ENCODE measurements at places on chromosomes 6 and 20.
A peak's percentile ranks its signal among the peaks of the same experiment; 100 is the strongest.

DNA sequence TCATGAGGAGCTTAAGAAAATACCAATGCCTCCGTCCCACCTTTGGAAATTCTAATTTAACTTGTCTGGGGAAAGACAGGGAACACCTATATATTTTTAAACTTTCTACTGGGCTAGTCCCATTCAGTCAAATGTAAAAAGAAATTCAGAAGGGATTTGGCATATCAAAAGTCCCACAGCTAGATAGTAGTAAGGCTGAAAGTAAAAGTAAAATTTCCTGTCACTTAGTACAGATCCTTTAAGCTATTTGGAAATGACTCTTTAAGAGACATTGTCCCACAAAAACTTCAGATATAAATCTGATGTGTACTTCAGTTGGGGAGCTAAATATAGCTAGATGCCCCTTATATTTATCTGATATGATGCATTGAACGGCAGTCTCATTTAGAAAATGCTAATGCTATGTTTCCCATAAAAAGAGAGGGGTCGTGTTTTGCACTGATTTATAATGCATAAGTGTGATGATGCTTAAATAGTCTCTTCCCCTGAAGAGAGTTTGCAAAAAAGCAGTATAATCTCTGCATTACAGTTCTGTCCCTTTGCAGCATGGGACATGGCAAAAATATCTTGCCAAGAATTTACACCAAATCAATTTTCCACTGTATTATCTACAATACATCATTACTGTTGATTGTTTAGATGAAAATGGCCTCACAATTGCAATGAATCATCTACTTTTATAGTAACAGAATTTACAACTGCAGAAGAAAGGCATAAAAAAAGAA is 860.8 kb upstream of the MAP3K7 start:
- DNase-seq: no peak

GRCh38 chr6:14217728-14218518 is 100.4 kb downstream of the CD83 start:
- no peak for DNase-seq

- no peak for DNase-seq
Observed at GRCh38 chr6:109821428-109821827, 130.3 kb downstream of the FIG4 start.

- DNase-seq: no peak
Observed at GRCh38 chr6:157677235-157677634, 145.8 kb upstream of the SNX9 start.

DNA sequence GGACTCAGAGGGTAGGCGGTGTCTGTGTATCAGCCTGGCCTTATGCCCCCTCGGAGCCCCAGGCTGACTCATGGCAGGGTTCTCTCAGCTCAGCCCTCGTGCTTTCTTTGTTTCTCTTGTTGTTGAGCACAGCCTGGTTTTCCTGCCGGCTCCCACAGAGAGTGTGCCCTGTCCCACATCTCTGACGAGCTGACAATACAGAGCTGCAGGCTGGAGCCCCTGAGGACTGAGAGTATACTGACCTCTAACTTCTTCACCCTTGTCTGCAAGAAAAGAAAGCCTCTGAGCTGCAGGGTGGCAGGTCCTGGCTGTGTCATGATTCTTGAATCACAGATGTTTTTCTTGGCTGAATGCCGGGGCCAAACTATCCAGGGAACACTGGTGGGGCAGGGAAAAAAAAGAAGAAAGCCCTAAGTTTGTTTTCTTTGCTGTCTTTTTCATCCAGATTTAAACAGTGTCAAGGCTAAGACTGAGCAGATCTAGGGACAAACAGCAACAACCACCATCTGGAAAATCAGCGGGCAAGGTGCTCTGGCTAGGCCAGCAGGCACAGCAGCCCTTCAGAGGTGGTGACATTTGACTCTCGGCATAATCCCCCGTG is 63.3 kb upstream of the ZNF133 start:
- DNase-seq: peak; percentile 14

- no peak for DNase-seq
Observed at GRCh38 chr6:71444222-71444621, 155.6 kb downstream of the OGFRL1 start.

DNA sequence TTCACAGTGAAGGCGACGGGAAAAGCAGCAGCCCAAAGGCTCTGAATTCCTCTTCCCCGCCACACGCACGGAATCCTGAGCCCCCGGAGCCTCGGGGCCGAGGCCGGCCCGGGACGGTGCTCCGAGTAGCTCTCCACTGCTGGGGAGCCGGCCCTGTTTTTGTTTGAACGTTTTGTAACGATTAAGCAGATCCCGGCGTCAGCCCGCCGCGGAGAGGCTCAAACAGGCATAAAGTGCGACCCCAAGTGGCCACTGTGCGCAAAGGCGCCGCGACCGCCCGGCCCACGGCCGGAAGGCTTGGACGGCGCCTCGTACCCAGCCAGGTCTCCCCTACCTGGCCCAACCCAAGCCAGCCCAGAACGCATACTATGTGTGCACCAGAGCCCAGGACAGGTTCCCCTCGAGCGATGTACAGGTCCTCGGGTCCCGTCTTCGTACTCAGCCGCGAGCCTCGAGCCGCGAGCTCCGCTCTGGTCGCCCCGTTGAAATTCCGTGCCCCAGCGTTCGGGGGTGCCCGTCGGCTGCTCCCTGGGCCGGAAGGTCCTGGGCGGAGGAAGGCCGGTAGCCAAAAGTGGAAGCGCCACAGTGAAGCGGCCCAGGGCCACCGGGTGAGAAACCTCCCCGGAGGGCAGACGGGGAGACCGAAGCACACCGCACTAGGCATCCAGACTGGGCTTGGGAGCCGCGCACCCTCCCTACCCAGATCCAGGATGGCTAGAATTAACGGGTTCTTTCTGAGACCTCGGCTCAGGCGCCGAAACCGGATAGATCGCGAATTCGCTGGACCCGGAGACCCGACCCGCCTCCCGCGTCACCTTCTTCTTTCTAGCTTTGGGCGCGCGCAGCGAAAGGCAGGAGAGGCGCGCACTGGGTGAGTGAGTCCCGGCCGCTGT is 1.2 kb upstream of the MAFB start:
- peak; percentile 91 for DNase-seq

- no peak for DNase-seq
Observed at GRCh38 chr20:14030991-14031390, 35.7 kb downstream of the MACROD2 start.

DNA sequence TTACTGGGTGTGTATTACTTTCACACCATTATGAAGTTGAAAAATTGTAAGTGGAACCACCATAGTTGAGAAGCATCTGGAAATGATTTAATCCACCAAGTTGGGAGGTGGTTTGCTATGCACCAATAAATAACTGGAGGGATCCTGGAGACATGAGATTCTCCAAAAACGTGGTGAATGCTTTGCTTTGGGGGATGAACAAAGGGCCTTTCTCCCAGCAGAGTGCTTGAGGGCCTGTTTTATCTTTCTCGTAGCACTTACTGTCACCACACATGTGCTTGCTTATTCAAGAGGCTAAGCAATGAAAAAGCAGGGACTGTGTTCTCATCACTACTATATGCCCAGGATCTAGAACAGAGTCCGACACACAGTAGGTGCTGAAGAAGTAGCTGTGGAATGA is 371.1 kb downstream of the DHX35 start:
- no peak for DNase-seq

GRCh38 chr6:157088841-157089240 is 234.5 kb downstream of the TMEM242 start:
- no peak for DNase-seq

- no peak for DNase-seq
Observed at GRCh38 chr20:33373735-33374605, 27.3 kb downstream of the CDK5RAP1 start.

GRCh38 chr6:136235233-136235564 is 14.9 kb downstream of the MTFR2 start:
- no peak for DNase-seq

GRCh38 chr6:36686668-36687513 is 8.4 kb downstream of the CDKN1A start:
- DNase-seq: no peak

GRCh38 chr20:17725094-17725835 is 25.5 kb downstream of the BANF2 start:
- DNase-seq: no peak

- DNase-seq: no peak
Observed at GRCh38 chr20:56017560-56017959, 12.2 kb upstream of the CBLN4 start.

GRCh38 chr20:62765432-62766070 is 30.7 kb upstream of the MRGBP start:
- DNase-seq: peak; percentile 24

DNA sequence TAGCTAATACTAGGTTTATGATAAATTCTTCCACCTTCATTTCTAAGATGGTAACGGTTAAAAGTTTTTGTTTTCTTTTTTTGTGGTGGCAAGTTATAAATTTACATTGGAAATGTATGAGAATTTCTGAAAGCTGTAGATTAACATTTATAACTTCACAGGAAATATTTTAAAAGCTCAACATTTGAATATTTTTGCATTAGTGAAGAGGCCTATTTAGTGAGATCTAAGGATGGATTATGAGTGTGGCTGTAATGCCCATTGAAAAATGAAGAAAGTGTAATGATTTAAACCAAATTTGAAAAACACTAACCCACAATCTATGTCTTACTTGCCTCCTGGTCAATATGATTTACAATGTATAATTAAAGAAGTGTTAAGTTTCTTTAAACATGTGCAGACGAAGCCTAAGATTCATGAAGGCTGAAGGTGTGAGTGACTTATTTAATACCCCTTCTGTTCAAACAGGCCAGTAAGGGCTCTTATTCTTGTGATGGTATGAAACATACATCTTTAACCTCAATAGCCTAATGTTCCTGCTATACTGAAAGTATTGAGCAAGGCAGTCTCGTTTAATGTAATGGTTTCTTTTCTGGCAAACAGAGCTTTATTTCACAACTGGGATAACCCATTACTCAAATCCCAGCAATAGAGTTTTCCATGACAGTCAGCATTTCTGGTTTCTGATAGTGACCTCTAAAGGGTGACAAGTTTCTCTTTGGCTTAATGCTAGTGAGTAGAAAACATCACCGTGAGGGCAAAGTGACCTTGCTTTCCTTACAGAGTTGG is 13.2 kb downstream of the HDGFL1 start:
- DNase-seq: no peak

- no peak for DNase-seq
Observed at GRCh38 chr20:25296094-25297093, 48.5 kb downstream of the PYGB start.

DNA sequence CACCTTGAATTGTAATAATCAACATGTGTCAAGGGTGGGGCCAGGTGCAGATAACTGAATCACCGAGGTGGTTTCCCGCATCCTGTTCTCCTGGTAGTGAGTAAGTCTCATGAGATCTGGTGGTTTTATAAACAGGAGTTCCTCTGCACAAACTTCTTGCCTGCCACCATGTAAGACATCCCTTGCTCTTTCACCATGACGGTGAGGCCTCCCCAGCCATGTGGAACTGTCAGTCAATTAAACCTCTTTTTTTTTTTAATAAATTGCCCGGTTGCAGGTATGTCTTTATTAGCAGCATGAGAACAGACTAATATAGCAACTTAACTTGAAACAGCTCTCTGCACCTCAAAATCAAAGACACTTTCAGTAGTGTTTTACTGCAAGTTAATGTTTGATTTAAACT is 121.6 kb downstream of the OGFRL1 start:
- no peak for DNase-seq

GRCh38 chr6:139409026-139409425 is 34.6 kb upstream of the CITED2 start:
- DNase-seq: no peak

- DNase-seq: no peak
Observed at GRCh38 chr6:34606477-34607265, 50.5 kb upstream of the SPDEF start.

DNA sequence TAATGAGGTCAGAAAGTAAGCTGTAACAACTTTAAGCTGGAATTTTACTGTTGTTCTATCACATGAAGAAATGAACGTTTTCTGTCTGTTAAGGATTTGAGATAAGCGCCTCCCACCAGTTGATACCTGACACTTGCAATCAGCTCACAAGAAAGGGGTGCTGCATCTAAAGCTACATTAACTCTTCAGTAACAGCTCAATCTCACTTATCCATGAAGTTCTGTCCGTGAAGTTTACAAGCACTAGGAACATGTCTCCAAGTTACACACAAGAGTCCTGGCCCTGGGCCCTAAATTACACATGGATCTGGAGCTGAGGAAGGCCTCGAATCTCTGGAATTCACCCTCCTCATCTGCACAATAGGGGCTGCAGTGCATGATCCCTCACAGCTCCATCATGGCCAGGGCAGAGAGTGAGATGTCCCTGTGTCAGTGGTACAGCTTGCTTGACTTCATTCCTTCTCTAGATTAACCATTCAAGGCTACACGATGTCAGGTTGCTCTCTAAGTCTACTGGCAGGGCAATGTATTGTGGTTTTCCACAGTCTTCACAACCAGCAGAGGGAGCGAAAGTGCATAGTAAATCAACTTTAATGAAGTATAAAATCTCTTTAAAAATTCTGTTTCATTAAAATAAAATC is 182.4 kb upstream of the MCHR2 start:
- DNase-seq: no peak

- DNase-seq: peak; percentile 32
Observed at GRCh38 chr6:44001318-44002066, 125.8 kb downstream of the MRPL14 start.

DNA sequence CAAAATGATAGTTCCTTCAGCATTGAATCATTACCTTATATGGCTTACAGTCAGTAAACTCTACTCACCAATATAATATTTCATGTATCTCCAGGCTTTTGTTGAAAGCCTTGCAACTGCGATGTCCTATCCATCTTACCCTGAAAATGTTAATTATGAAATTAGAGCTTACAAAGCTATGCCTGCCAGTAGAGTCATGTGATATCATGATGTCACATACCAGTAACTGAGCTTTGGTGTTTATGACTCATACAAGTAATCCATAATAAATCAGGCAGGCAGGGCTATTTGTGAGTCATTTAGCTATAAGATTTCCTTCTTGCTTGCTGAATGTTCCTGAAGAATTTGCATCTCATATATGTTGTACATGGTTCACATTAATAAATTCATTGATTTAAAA is 44.9 kb upstream of the FAM83B start:
- no peak for DNase-seq

GRCh38 chr6:11833626-11834592 is 55.3 kb upstream of the ADTRP start:
- no peak for DNase-seq

DNA sequence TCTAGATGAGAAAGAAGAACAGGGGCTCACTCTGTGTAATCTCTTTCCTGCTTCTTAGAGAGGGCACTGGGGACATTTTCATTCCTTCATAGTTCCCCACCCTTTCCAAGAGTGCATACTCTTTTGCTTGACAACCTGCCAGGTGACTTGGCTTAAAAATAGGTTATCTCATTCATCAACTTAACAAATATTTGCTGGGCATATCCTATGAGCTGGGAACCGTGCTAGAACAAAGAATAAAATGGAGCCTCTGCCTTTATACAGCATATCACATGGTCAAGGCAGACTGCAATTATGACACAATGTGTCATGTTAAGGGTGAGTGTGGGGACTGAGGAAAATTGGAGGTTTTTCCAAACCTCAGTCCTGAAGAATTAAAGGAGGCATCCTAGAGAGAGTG is 209.8 kb upstream of the FOXA2 start:
- DNase-seq: no peak

Data from heart left ventricle (tissue), 16 donors.